AG04450 (cell line): ENCODE measurements at places on chromosomes 7 and 10. TPM values are rescaled to one million over a fixed set of nuclear protein-coding genes. Genes with fewer than 3 reads are reported as not detected.

DNA sequence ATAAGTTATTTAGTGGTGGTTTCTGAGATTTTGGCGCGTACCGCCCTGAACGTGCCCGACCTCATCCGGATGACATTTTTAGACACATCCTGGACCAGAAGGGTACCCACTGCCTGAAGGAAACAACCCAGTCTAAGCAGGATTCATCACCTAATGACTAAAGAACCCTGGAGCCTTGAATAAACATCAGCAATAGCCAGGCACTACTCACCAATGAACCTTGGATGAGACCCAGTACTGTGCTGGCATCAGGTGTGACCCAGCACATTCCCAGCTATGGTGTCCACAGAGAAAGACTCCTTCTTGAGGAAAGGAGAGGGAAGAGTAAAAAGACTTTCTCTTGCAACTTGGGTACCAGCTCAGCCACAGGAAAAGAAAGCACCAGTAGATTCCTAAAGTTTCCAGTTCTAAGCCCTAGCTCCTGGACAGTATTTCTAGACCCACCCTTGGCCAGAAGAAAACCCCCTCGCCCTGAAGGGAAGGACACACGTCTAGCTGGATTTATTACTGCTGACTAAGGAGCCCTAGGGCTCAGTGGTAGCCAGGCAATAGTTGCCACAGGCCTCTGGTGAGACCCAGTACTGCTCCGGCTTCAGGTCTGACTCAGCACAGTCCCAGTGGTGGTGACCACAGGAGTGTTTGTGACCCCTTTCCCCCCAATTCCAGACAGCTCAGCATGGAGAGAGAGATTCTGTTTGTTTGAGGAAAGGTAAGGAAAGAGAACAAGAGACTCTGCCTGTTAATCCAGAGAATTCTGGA is 32.5 kb downstream of the ZNF277 start:
- DNase-seq = no peak

- no peak for DNase-seq
Observed at GRCh38 chr7:88759230-88760135, at the start of gene ZNF804B. TSS of gene ZNF804B (plus strand) at chr7:88759700. CDS start at chr7:88759977, 277 bp downstream.

GRCh38 chr7:116257156-116257555 is 46.8 kb downstream of the TES start:
- DNase-seq = no peak

DNA sequence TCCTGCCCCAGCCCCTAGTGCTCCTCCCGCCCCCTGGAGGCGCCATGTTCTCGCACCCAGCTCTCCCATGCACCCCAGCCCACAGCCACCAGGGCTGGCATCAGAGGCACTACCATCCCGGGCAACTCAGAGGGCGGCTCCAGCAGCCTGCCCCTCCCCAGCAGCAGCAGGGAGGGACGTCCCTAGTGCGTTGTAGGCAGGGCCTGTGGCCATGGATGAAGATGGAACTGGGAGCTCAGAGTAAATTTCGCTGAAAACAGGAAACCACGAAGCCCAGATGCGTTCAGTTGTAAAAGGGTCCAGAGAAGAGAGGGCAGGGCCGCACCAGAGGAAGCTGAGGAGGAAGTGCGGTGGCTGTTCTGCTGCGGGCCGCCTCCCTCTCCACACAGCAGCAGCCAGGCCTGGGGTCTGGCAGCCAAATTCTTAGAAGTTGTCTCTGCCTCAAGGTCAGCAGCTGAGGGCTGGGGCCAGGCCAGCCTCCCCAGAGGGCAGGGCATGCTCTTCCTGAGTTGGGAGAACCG is 24.6 kb downstream of the VSIR start:
- DNase-seq = no peak

- no peak for DNase-seq
Observed at GRCh38 chr7:46576950-46577349, 655.9 kb upstream of the IGFBP3 start.

- DNase-seq = no peak
Observed at GRCh38 chr7:107605218-107605815, 25.3 kb downstream of the BCAP29 start.

GRCh38 chr10:114766470-114766869 is 55.1 kb upstream of the FHIP2A start:
- no peak for DNase-seq

DNA sequence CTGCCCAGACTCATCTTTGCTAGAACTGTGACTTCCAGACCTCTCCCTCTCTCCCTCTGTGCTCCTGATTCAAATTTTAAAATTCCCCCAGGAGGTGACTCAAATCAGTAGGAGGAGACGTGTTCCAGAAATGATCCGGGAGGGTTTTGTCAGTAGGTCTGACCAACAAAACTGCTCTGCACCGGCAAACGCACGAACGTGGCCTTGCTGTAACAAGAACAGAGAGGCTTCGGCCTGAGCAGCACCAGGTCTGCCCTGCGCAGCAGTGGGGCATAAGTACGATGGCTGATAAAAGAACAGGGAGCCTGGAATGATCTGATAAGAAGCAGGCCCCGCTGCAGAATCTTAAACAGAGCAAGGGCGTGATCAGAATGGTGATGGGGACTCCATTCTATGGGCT is 152.7 kb upstream of the AUTS2 start:
- DNase-seq = no peak

- no peak for DNase-seq
Observed at GRCh38 chr10:118106426-118106825, 59.7 kb upstream of the RAB11FIP2 start.

DNA sequence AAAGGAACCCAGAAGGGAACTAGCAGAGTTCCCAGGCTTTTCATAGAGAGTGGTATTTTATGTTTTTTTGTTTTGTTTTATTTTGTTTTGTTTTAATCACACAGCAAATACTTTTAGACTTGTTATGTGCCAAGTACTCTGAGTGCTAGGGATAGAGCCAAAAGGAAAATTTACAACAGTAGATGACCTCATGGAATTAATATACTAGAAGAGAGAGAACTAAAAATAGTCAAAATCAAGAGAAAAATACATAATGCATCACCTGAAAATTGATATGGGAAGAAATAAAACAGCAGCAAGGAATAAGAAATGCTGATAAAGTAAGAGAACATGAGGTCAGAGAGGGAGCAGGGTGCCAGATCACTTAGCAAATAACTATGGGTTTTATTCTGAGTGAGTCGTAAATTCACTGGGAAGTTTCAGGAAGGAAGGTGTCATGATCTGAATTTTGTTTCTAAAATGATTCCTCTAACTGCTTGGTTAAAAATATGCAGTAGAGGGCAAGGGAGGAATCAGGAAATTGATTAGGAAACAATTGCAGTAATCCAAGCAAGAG is 351.0 kb downstream of the ANKRD7 start:
- no peak for DNase-seq

DNA sequence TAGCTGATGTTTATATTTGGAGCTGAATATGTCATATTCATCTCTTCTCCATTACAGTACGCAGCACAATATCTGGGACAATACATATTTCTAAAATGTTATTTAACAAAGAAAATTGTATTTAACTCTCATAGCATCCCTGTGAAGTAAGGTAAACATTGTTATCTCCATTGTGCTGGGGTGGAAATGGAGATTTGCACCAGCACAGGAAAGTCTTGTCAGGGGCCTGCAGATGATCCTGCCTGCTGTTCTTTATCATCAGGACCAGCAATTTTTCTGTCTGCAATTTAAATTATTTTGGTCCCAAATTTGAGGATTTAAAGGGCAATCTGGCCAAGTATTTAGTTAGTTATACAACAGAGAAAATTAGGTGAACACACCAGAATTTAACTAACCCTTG is 144.4 kb downstream of the CPED1 start:
- no peak for DNase-seq

- peak; percentile 15 for DNase-seq
Observed at GRCh38 chr7:15305002-15305600, 256.7 kb downstream of the AGMO start.

GRCh38 chr10:36416513-36416912 is 708.9 kb upstream of the ANKRD30A start:
- DNase-seq = no peak

- DNase-seq = no peak
Observed at GRCh38 chr10:50541317-50541716, 82.4 kb downstream of the SGMS1 start.

Gene LRRTM3
- not detected in 2 replicates for polyA plus RNA-seq

Gene GDF2
- polyA plus RNA-seq = not detected in 2 replicates

Gene MRPS16
- 67.7 and 77.8 TPM in 2 replicates for polyA plus RNA-seq

Gene CYP3A4
- not detected in 2 replicates for polyA plus RNA-seq

Gene AOAH
- polyA plus RNA-seq = not detected in 2 replicates

Gene JAKMIP3
- polyA plus RNA-seq = 0.19 TPM in 2 replicates

Gene LIPF
- polyA plus RNA-seq = not detected in 2 replicates

Gene RNF148
- polyA plus RNA-seq = not detected in 2 replicates

Gene CYP26C1
- polyA plus RNA-seq = not detected in 2 replicates

Gene RPEL1
- polyA plus RNA-seq = 0.15 and 0.20 TPM in 2 replicates

Gene SPOCK2
- polyA plus RNA-seq = 0.02 and 0.16 TPM in 2 replicates

Gene SLIT1
- polyA plus RNA-seq = 0.01 and 0.02 TPM in 2 replicates

Gene GSTO2
- polyA plus RNA-seq = 1.7 TPM in 2 replicates

Gene ERVW-1
- polyA plus RNA-seq = not detected in 2 replicates

Gene SLC39A12
- polyA plus RNA-seq = not detected in 2 replicates

Gene LIPK
- polyA plus RNA-seq = not detected in 2 replicates

Gene AS3MT
- polyA plus RNA-seq = 4.0 and 6.7 TPM in 2 replicates

Gene C10orf105
- 0.01 TPM in 1 of 2 replicates, not detected in the other for polyA plus RNA-seq
